Kidney epithelial cell (primary cell): ENCODE measurements at places on chromosomes 3 and 15. TPM values are rescaled to one million over a fixed set of nuclear protein-coding genes. Genes with fewer than 3 reads are reported as not detected.

CYP8B1 gene
- total RNA-seq, result not detected in 2 replicates

BCL2A1 gene
- not detected in 2 replicates for total RNA-seq

PCOLCE2 gene
- total RNA-seq, result 1.7 and 3.4 TPM in 2 replicates

ARHGEF26 gene
- 1.4 and 2.5 TPM in 2 replicates for total RNA-seq

ABHD17C gene
- 6.5 and 8.6 TPM in 2 replicates for total RNA-seq

SLC7A14 gene
- total RNA-seq, result 0.07 TPM in 1 of 2 replicates, not detected in the other

FGF7 gene
- not detected in 2 replicates for total RNA-seq

PDCD7 gene
- total RNA-seq, result 20.2 and 25.6 TPM in 2 replicates

NEK4 gene
- 18.5 and 24.2 TPM in 2 replicates for total RNA-seq

LRRC49 gene
- total RNA-seq, result 53.0 and 62.0 TPM in 2 replicates

P3H2 gene
- total RNA-seq, result 27.8 and 34.2 TPM in 2 replicates

NME9 gene
- not detected in 2 replicates for total RNA-seq

GPR62 gene
- total RNA-seq, result not detected in 2 replicates

LMAN1L gene
- not detected in 2 replicates for total RNA-seq

PCYT1A gene
- total RNA-seq, result 58.3 and 62.7 TPM in 2 replicates

UBA3 gene
- total RNA-seq, result 46.6 and 53.1 TPM in 2 replicates

LRTM1 gene
- not detected in 2 replicates for total RNA-seq

XCR1 gene
- not detected in 2 replicates for total RNA-seq

BNC1 gene
- 21.3 and 25.4 TPM in 2 replicates for total RNA-seq
